A549 treated with CpdA at 1 μM for 4 hours (cell line): ENCODE measurements at places on chromosomes 7 and 10. TPM values are rescaled to one million over a fixed set of nuclear protein-coding genes. Genes with fewer than 3 reads are reported as not detected.

The STEAP1B gene
- total RNA-seq, result 0.03 to 0.21 TPM (median 0.17 TPM) in 3 of 5 replicates, not detected in the others

The LRRC4 gene
- not detected in 5 replicates for total RNA-seq

The SLC18A3 gene
- total RNA-seq, result 0.03 TPM in 1 of 5 replicates, not detected in the others

The CYP2E1 gene
- 0.09 to 0.22 TPM (median 0.20 TPM) in 4 of 5 replicates, not detected in the other for total RNA-seq

The TLX1 gene
- not detected in 5 replicates for total RNA-seq

The CHAT gene
- not detected in 5 replicates for total RNA-seq

The LLCFC1 gene
- total RNA-seq, result not detected in 5 replicates

The AZGP1 gene
- not detected in 5 replicates for total RNA-seq

The HSPA14 gene
- 45.9 to 50.4 TPM (median 47.9 TPM) in 5 replicates for total RNA-seq

The ERVW-1 gene
- 0.03 TPM in 1 of 5 replicates, not detected in the others for total RNA-seq

The TMEM254 gene
- 14.5 to 24.9 TPM (median 22.0 TPM) in 5 replicates for total RNA-seq

The SLC39A12 gene
- not detected in 5 replicates for total RNA-seq

The CFAP70 gene
- total RNA-seq, result 0.14 to 0.28 TPM (median 0.21 TPM) in 5 replicates

The EPHB4 gene
- total RNA-seq, result 37.3 to 43.6 TPM (median 42.9 TPM) in 5 replicates

The IGFBP3 gene
- total RNA-seq, result 178 to 294 TPM (median 243 TPM) in 5 replicates

The C7orf33 gene
- total RNA-seq, result not detected in 5 replicates

The CACNA2D1 gene
- 6.1 to 14.1 TPM (median 8.1 TPM) in 5 replicates for total RNA-seq

The ACTA2 gene
- 17.2 to 21.8 TPM (median 18.5 TPM) in 5 replicates for total RNA-seq

The CLDN12 gene
- total RNA-seq, result 21.5 to 27.8 TPM (median 26.0 TPM) in 5 replicates

The CYP3A7 gene
- total RNA-seq, result not detected in 5 replicates

The SND1 gene
- 105 to 116 TPM (median 114 TPM) in 5 replicates for total RNA-seq

The GOLGA7B gene
- 3.6 to 6.0 TPM (median 4.7 TPM) in 5 replicates for total RNA-seq

The ADAM22 gene
- total RNA-seq, result 0.14 to 0.55 TPM (median 0.24 TPM) in 5 replicates

The KCNIP2 gene
- total RNA-seq, result 0.43 to 1.3 TPM (median 0.76 TPM) in 5 replicates

The CACNB2 gene
- not detected in 5 replicates for total RNA-seq

The PROSER2 gene
- total RNA-seq, result 32.1 to 41.8 TPM (median 40.9 TPM) in 5 replicates
